ENCODE measurements at places on chromosomes 5 and 9. TPM values are rescaled to one million over a fixed set of nuclear protein-coding genes. Genes with fewer than 3 reads are reported as not detected.
A peak's percentile ranks its signal among the peaks of the same experiment; 100 is the strongest.

GRCh38 chr5:26495437-26495836, 542.9 kb downstream of the CDH9 start:
- DNase-seq, result no peak

DNA sequence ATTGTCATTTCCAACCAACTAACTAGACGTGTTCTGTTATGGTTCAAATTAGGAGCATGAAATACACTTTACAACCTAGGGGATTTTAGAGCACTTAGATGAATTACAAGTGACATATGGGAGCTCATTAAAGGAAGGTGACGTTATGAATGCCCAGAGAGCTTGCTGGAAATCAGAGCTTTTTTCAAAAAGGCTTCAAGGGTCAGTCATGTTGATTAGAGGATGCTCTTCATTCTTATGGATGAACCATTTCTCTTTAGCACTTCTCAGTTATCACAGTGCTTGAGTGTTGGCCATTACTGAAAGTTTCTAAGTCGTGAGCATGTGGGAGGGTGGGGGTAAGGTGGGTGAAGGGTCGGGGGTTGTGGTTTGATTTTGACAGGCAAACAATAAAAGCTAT, 1245.5 kb upstream of the DMAC1 start:
- no peak for DNase-seq

GRCh38 chr9:122252796-122253195, 11.8 kb downstream of the RBM18 start:
- no peak for DNase-seq

GRCh38 chr5:160339406-160340130, 27.2 kb upstream of the CCNJL start:
- no peak for DNase-seq

- DNase-seq, result no peak
Measured at GRCh38 chr9:129849901-129850300, 14.6 kb downstream of the USP20 start.

- DNase-seq, result peak; percentile 92
Measured at GRCh38 chr9:76610011-76610352, 151.0 kb downstream of the GCNT1 start.

FAXDC2 gene
- 22.1 TPM for total RNA-seq

CRAT gene
- 73.0 TPM for total RNA-seq

ANKRD18A gene
- total RNA-seq, result 1.3 TPM

FAM221B gene
- not detected for total RNA-seq

SPATA31A3 gene
- total RNA-seq, result not detected

INSL6 gene
- total RNA-seq, result not detected

TSLP gene
- total RNA-seq, result 1.8 TPM
